ENCODE measurements at places on chromosomes 2 and 18. TPM values are rescaled to one million over a fixed set of nuclear protein-coding genes. Genes with fewer than 3 reads are reported as not detected.

GRCh38 chr2:133591164-133591563 is 22.9 kb upstream of the NCKAP5 start:
- H3K27ac ChIP-seq = no peak overlapping the region
- DNase-seq = peak; percentile 87
- no peak overlapping the region for H3K4me3 ChIP-seq

DNA sequence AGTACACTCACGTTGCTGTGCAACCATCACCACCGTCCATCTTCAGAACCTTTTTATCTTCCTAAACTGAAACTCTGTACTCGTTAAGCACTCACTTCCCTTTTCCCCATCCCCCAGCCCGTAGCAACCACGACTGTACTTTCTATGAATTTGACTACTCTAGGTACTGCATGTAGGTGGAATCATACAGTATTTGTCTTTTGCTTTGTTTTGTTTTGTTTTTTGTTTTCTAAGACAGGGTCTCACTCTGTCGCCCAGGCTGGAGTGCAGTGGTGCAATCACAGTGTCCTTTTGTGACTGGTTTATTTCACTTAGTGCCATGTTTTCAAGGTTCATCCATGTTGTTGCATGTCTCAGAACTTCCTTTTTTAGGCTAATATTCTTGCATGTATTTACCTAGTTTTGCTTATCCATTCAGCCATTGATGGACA is 7.0 kb upstream of the TYMS start:
- H3K36me3 ChIP-seq = no peaks in the 10 kb centered on the region
- no peak overlapping the region for H3K27ac ChIP-seq
- no peaks in the 10 kb centered on the region for H3K27me3 ChIP-seq
- no peaks in the 10 kb centered on the region for H3K4me1 ChIP-seq

DNA sequence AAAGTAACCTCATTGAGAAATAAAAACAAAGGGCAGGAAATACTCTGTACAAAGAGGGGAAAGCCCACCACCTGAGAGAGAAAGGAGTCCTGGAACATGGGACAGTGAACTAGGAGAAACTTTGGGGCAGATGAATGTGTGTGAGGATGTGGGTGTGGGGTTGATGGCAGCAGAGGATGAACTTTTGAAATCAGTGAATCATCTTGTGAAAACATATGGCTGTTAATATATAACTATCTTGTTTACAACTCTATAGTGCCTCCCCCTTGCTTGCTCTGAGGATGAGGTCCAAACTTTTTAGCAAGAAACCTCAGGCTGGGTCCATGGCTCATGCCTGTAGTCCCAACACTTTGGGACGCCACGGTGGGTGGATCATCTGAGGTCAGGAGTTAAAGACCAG is 171.8 kb upstream of the LHCGR start:
- H3K4me1 ChIP-seq = no peaks in the 10 kb centered on the region

- H3K27me3 ChIP-seq = no peaks in the 10 kb centered on the region
- no peak for DNase-seq
- no peaks in the 10 kb centered on the region for H3K36me3 ChIP-seq
- peaks cover 1% of the 10 kb centered on the region for H3K4me1 ChIP-seq
Measured at GRCh38 chr18:35743916-35744315, 162.4 kb downstream of the GALNT1 start.

- no peaks in the 10 kb centered on the region for H3K36me3 ChIP-seq
- no peak overlapping the region for H3K4me3 ChIP-seq
- no peak overlapping the region for H3K27ac ChIP-seq
- peaks cover 31% of the 10 kb centered on the region for H3K27me3 ChIP-seq
Measured at GRCh38 chr2:170707821-170708795, 7.0 kb upstream of the SP5 start.

GRCh38 chr2:179438654-179439053 is 174.0 kb upstream of the SESTD1 start:
- H3K4me1 ChIP-seq = no peaks in the 10 kb centered on the region
- no peaks in the 10 kb centered on the region for H3K36me3 ChIP-seq
- no peak overlapping the region for H3K27ac ChIP-seq
- no peaks in the 10 kb centered on the region for H3K27me3 ChIP-seq

DNA sequence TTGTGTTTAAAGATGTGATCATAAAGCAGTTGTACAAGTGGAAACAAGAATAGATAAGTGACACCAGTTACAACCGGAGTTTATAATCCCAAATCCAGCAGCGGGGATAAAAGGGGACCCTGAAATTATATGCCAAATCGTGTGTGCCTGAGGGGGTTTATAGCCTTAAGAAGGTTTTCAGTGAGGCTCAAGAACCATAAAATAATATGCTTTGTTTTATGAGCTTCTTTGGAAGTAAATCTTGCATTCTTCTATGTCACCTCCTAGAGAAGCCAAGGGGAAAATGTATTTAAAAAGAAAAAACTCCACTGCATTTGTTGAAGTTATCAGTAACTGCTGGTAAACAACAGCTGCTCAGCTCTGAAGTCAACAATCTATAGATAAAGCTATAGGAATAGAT is 25.8 kb upstream of the MAP3K20 start:
- no peaks in the 10 kb centered on the region for H3K27me3 ChIP-seq
- no peak overlapping the region for H3K4me3 ChIP-seq
- DNase-seq = no peak
- H3K27ac ChIP-seq = no peak overlapping the region
- H3K36me3 ChIP-seq = no peaks in the 10 kb centered on the region

GRCh38 chr2:49490710-49491109 is 336.4 kb upstream of the FSHR start:
- DNase-seq = no peak
- H3K27ac ChIP-seq = no peak overlapping the region
- no peaks in the 10 kb centered on the region for H3K4me1 ChIP-seq
- no peak overlapping the region for H3K4me3 ChIP-seq
- no peaks in the 10 kb centered on the region for H3K27me3 ChIP-seq

GRCh38 chr2:9715238-9715637 is 84.4 kb upstream of the YWHAQ start:
- H3K27ac ChIP-seq = no peak overlapping the region
- peaks cover 2% of the 10 kb centered on the region for H3K27me3 ChIP-seq
- peak; percentile 16 for DNase-seq
- H3K4me1 ChIP-seq = peaks cover 4% of the 10 kb centered on the region

- no peak for DNase-seq
- no peaks in the 10 kb centered on the region for H3K36me3 ChIP-seq
- H3K27me3 ChIP-seq = no peaks in the 10 kb centered on the region
- no peak overlapping the region for H3K27ac ChIP-seq
Measured at GRCh38 chr2:49005261-49005660, 149.1 kb downstream of the FSHR start.

DNA sequence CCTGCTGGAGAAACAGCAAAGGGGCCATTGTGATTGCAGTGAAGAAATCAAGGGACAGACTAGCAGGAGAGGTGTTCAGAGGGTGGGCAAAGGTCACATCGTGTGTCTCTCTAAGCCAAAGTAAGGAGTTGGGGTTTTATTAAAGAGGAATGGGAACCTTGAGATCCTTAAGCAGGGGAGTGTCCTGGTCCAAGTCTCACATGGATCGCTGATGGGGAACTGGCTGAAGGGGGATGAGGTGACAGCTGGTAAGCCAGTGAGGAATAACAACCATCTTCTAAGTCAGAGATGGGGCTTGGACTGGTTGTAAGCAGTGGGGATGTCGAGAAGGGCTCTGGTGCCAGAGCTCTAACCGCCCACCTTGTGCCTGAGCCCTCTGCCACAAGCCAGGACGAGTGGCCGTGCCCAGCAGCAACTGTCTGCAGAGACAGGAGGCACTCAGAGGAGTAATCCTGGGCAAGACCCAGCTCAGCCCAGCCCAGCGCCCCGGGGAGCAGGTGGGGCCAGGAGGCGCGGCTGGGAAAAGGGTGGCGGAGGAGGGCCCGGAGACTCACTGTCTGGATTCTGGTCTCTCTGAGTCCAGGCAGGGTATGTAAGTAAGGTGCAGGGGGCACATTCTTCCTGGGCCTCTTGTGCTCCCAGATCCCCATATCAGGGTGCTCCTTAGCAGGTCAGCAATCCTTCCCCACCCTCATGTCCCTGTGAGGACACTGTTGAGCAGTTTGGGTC is 13.7 kb downstream of the WNT10A start:
- no peak for DNase-seq
- H3K36me3 ChIP-seq = no peaks in the 10 kb centered on the region
- peaks cover 4% of the 10 kb centered on the region for H3K27me3 ChIP-seq
- H3K4me3 ChIP-seq = no peak overlapping the region
- no peak overlapping the region for H3K27ac ChIP-seq

- no peaks in the 10 kb centered on the region for H3K27me3 ChIP-seq
- no peak overlapping the region for H3K27ac ChIP-seq
- H3K36me3 ChIP-seq = no peaks in the 10 kb centered on the region
- DNase-seq = no peak
- H3K4me1 ChIP-seq = no peaks in the 10 kb centered on the region
Measured at GRCh38 chr2:117704818-117705217, 109.7 kb upstream of the DDX18 start.

GRCh38 chr2:188085421-188085820 is 206.3 kb upstream of the GULP1 start:
- no peak for DNase-seq
- H3K4me1 ChIP-seq = no peaks in the 10 kb centered on the region
- H3K27me3 ChIP-seq = no peaks in the 10 kb centered on the region

GRCh38 chr18:44824884-44825283 is 144.2 kb downstream of the SETBP1 start:
- H3K4me1 ChIP-seq = peaks cover 10% of the 10 kb centered on the region
- no peaks in the 10 kb centered on the region for H3K27me3 ChIP-seq
- H3K27ac ChIP-seq = no peak overlapping the region
- no peak overlapping the region for H3K4me3 ChIP-seq
- H3K36me3 ChIP-seq = peaks cover 4% of the 10 kb centered on the region
- no peak for DNase-seq

DNA sequence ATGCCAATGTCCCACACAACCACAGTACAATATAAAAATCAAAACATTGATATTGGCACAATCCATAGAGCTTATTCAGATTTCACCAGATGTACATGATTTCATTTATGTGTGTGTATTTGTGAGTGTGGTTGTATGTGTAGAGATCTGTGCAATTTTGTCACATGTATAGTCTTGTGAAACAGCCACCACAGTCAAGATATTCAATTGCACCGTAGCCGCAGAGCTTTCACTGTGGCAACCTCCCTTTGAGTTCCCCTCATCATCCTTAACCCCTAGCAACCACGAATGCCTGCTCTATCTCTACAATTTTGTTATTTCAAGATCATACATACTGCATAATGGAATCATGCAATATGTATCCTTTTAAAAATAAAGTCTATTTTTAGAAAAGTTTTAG is 391.3 kb downstream of the SETBP1 start:
- no peak overlapping the region for H3K27ac ChIP-seq
- no peaks in the 10 kb centered on the region for H3K27me3 ChIP-seq
- H3K4me3 ChIP-seq = no peak overlapping the region
- no peaks in the 10 kb centered on the region for H3K36me3 ChIP-seq
- DNase-seq = no peak

DNA sequence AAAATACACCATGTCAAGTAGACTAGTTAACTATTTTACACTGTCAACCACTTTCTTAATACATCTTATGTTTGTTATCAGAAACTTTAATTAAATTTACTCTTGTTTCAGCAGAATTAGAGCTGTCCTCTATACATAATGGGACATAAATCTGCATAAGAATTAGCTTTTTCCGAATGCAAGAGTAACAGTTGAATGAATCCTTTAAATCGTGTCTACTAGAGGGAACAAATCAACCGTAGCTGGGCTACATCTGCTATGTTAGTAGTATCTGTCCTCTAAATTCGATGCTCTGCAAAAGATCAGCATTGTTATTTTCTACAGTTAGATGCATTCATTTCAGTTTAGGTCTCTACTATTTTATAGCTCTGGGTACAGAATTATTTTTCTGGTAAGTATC is 1090.6 kb downstream of the DPP10 start:
- no peak overlapping the region for H3K27ac ChIP-seq
- no peaks in the 10 kb centered on the region for H3K4me1 ChIP-seq
- no peak for DNase-seq
- H3K27me3 ChIP-seq = no peaks in the 10 kb centered on the region

GRCh38 chr2:109457366-109457765 is 156.4 kb downstream of the SEPTIN10 start:
- H3K27ac ChIP-seq = no peak overlapping the region
- H3K4me1 ChIP-seq = no peaks in the 10 kb centered on the region
- H3K27me3 ChIP-seq = no peaks in the 10 kb centered on the region
- no peak overlapping the region for H3K4me3 ChIP-seq
- H3K36me3 ChIP-seq = peaks cover 9% of the 10 kb centered on the region

DNA sequence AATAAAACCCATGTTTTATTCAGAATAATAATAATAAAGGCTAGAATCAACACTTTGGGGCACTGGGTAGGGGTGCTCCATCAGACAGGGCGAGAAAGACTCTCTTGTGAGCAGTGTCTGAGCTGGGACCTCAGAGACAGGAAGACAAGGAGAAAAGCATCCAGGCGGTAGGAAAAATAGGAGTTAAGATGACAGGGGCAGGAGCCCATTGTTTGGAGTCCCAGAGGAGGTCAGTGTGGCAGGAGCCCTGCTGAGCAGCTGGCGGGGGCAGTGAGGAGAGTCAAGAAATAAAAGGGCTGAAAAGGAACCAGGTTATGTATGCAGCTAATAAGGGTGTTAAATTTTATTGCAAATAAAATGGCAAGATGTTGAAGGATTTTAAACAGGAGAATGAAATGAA is 457.4 kb downstream of the FBXO15 start:
- H3K36me3 ChIP-seq = no peaks in the 10 kb centered on the region
- H3K4me1 ChIP-seq = peaks cover 6% of the 10 kb centered on the region
- no peak overlapping the region for H3K27ac ChIP-seq

Gene SERPINB10
- 0.63 TPM for total RNA-seq

Gene MAPK4
- 5.2 TPM for total RNA-seq

Gene ERFE
- 0.52 TPM for total RNA-seq

Gene CRYGB
- total RNA-seq = not detected

Gene TDRD15
- total RNA-seq = not detected

Gene CCDC85A
- total RNA-seq = 10.5 TPM

Gene ITGA4
- 71.0 TPM for total RNA-seq

Gene CFC1
- total RNA-seq = 9.1 TPM
